Right renal cortex interstitium (tissue), 3 donors: ENCODE measurements at places on chromosomes 12 and 14. TPM values are rescaled to one million over a fixed set of nuclear protein-coding genes. Genes with fewer than 3 reads are reported as not detected.

The MSRB3 gene
- 23.7 TPM for polyA plus RNA-seq

The PROX2 gene
- 0.39 TPM for polyA plus RNA-seq

The GCN1 gene
- polyA plus RNA-seq, result 52.5 TPM

The SVOP gene
- 0.11 TPM for polyA plus RNA-seq

The CIDEB gene
- 28.5 TPM for polyA plus RNA-seq

The SDR9C7 gene
- 0.07 TPM for polyA plus RNA-seq

The SIX4 gene
- 7.3 TPM for polyA plus RNA-seq

The GRIN2B gene
- 1.6 TPM for polyA plus RNA-seq

The SYT1 gene
- polyA plus RNA-seq, result 21.8 TPM

The GPR68 gene
- polyA plus RNA-seq, result 2.4 TPM

The TEX52 gene
- polyA plus RNA-seq, result 0.44 TPM

The GRIP1 gene
- 22.2 TPM for polyA plus RNA-seq

The HOXC12 gene
- polyA plus RNA-seq, result not detected

The HRK gene
- 0.25 TPM for polyA plus RNA-seq

The MSI1 gene
- 15.5 TPM for polyA plus RNA-seq

The LPAR5 gene
- 1.2 TPM for polyA plus RNA-seq

The B4GALNT1 gene
- 0.64 TPM for polyA plus RNA-seq

The SLC2A13 gene
- polyA plus RNA-seq, result 15.6 TPM

The CFAP73 gene
- polyA plus RNA-seq, result 1.1 TPM

The GUCY2C gene
- 0.54 TPM for polyA plus RNA-seq

The DYNLL1 gene
- 536 TPM for polyA plus RNA-seq
